Tibial nerve (tissue), 4 donors: ENCODE measurements at places on chromosomes 7 and 10. TPM values are rescaled to one million over a fixed set of nuclear protein-coding genes. Genes with fewer than 3 reads are reported as not detected.
A peak's percentile ranks its signal among the peaks of the same experiment; 100 is the strongest.

GRCh38 chr7:93626869-93627268, 52.3 kb upstream of the CALCR start:
- H3K4me1 ChIP-seq, result no peaks in the 10 kb centered on the region
- no peak for DNase-seq
- H3K4me3 ChIP-seq, result no peak overlapping the region

GRCh38 chr7:128872394-128872824, 9.8 kb downstream of the ATP6V1F start:
- no peaks in the 10 kb centered on the region for H3K36me3 ChIP-seq
- H3K27ac ChIP-seq, result no peak overlapping the region
- H3K27me3 ChIP-seq, result no peaks in the 10 kb centered on the region
- H3K4me1 ChIP-seq, result peaks cover 14% of the 10 kb centered on the region
- DNase-seq, result no peak

DNA sequence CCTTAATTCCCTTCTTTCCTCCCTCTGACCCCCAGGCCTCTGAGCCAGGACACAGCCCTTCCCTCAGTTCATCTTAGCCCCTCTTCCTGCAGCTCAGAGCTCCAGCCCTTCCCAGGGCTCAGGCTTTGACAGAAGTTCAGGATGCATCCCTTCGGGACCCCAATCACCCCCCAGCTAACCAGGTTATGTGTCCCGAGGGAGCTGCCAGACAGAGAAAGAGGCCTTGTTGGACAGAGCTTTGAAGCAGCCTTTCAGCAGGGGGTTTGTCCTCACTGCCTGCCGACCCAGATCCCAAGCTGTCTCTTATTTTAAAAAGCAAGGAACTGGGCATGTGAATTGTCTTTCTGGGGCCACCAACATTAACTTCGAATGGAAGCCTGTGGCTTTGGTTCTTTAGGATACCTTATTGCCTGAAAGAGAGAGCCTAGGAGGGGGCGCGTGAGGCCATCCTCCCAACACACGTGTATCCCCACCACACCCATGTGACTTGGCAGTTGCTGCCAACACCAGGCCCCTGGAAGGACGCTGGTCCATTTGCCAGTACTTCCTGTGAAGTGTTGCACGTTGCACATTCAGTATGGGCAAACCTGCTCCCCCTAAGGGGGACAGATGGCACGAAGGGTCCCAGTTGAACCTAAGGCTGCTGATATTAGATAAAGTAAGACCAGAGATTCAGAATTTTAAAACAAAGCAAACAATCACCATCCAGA, 858 bp downstream of the CCDC136 start:
- no peak for DNase-seq
- no peaks in the 10 kb centered on the region for H3K36me3 ChIP-seq
- H3K4me1 ChIP-seq, result peaks cover 25% of the 10 kb centered on the region
- H3K27ac ChIP-seq, result no peak overlapping the region
- no peaks in the 10 kb centered on the region for H3K27me3 ChIP-seq

GRCh38 chr7:139776486-139777132, 1.2 kb downstream of the HIPK2 start:
- DNase-seq, result no peak
- no peaks in the 10 kb centered on the region for H3K27me3 ChIP-seq
- peak overlapping the region; percentile 87 for H3K27ac ChIP-seq
- H3K4me3 ChIP-seq, result peak overlapping the region; percentile 65

DNA sequence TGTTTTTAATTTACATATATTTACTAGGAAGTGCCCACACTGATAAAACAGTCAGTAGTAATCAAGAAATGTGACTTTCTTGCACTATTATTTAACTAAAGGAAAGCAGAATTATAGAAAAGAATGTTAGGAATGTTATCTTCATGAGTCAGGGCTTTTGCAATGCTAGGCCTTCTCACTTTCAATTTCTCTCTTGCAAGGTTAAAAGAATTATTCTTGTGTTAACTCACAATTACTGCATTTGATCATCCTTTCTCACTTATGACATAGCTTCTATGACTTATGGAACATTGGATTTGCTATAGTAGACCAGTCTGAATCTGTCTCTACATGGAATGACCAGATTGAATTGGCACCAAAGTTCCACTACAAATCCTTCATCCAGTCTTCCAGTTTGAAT, 192.4 kb downstream of the SDK1 start:
- H3K27me3 ChIP-seq, result no peaks in the 10 kb centered on the region
- no peak overlapping the region for H3K27ac ChIP-seq
- H3K4me1 ChIP-seq, result no peaks in the 10 kb centered on the region
- H3K36me3 ChIP-seq, result no peaks in the 10 kb centered on the region
- H3K4me3 ChIP-seq, result no peak overlapping the region

DNA sequence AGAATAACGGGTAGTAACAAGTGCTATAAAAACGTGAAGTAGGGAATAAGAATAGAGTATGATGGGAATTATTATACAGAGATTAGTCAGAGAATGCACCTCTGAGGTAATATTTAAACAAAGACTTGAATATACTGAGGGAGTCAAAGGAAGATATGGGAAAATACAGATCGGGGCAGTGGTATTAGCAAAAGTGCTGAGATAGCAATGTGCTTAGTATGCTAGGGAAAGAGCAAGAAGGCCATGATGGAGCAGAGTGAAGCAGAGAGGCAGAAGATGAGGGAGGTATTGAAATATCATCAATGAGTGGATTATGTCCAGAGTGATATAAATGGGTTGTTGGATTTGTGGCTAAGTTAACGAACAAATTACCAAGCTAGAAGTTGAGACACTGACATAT, 96.5 kb upstream of the GPR22 start:
- H3K4me3 ChIP-seq, result no peak overlapping the region
- DNase-seq, result no peak
- H3K27ac ChIP-seq, result no peak overlapping the region
- no peaks in the 10 kb centered on the region for H3K36me3 ChIP-seq
- no peaks in the 10 kb centered on the region for H3K27me3 ChIP-seq

DNA sequence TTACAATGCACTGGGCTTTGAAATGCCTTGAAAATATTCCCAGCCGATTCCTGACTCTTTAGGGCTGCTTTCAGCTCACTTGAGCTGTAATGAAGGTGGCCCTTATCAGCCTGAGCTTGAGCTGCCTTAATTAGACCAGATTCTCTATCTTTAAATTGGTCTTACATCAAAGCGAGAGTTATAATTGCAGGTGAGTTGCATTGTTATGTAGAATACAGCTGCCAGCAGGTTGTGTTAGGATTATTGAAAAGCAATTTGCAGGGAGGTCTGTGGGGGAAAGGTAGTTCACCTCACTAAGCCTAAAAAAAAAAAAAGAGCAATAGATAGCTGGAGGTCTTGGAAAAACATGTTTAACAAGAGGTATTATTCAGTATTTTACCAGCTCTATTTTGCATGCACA, 142.2 kb upstream of the HABP2 start:
- no peaks in the 10 kb centered on the region for H3K27me3 ChIP-seq
- no peak for DNase-seq
- H3K36me3 ChIP-seq, result no peaks in the 10 kb centered on the region
- H3K4me3 ChIP-seq, result no peak overlapping the region

- no peak for DNase-seq
- H3K36me3 ChIP-seq, result no peaks in the 10 kb centered on the region
- H3K4me3 ChIP-seq, result no peak overlapping the region
Measured at GRCh38 chr10:21329995-21330627, 195.4 kb downstream of the SKIDA1 start.

DNA sequence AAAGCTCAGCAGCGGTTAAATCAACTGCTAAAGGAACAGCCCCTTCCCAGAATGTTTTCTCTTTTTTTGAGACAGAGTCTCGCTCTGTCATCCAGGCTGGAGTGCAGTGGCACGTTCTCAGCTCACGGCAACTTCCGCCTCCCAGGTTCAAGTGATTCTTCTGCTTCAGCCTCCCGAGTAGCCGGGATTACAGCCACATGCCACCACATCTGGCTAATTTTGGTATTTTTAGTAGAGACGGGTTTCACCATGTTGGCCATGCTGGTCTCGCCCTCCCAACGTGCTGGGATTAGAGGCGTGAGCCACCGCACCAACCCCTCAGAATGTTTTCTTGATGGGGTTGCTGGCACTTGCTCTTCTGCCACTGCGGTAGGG, 59.8 kb upstream of the IL6 start:
- H3K4me1 ChIP-seq, result no peaks in the 10 kb centered on the region
- DNase-seq, result no peak

GRCh38 chr10:8637640-8638039, 583.2 kb downstream of the GATA3 start:
- H3K36me3 ChIP-seq, result no peaks in the 10 kb centered on the region
- H3K27ac ChIP-seq, result no peak overlapping the region
- no peaks in the 10 kb centered on the region for H3K27me3 ChIP-seq
- no peak for DNase-seq

- H3K36me3 ChIP-seq, result no peaks in the 10 kb centered on the region
- peaks cover 83% of the 10 kb centered on the region for H3K4me1 ChIP-seq
- H3K27me3 ChIP-seq, result no peaks in the 10 kb centered on the region
- no peak for DNase-seq
- peak overlapping the region; percentile 86 for H3K27ac ChIP-seq
Measured at GRCh38 chr10:72334196-72334824, 20.4 kb downstream of the DNAJB12 start.

DNA sequence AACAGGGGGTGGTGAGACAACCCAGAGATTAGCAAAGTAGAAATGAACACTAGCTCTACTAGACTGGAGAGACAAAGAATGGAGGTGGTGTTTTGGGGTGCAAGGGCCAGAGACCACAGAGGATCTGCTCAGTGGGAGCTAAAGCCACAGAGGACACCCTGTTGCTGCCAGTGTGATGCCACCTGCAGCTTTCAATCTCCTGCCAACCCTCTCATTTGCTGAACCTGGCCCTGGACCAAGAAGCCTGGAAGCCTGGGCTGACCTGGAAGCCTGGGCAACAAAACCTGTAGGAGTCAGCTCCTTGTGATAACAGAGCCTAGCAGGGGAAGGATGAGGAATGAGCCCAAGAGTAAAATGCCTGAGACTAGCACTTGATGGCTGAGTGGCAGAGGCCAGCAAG, 81.1 kb upstream of the ADO start:
- no peaks in the 10 kb centered on the region for H3K27me3 ChIP-seq
- H3K27ac ChIP-seq, result no peak overlapping the region
- DNase-seq, result no peak
- no peak overlapping the region for H3K4me3 ChIP-seq
- H3K4me1 ChIP-seq, result no peaks in the 10 kb centered on the region

DNA sequence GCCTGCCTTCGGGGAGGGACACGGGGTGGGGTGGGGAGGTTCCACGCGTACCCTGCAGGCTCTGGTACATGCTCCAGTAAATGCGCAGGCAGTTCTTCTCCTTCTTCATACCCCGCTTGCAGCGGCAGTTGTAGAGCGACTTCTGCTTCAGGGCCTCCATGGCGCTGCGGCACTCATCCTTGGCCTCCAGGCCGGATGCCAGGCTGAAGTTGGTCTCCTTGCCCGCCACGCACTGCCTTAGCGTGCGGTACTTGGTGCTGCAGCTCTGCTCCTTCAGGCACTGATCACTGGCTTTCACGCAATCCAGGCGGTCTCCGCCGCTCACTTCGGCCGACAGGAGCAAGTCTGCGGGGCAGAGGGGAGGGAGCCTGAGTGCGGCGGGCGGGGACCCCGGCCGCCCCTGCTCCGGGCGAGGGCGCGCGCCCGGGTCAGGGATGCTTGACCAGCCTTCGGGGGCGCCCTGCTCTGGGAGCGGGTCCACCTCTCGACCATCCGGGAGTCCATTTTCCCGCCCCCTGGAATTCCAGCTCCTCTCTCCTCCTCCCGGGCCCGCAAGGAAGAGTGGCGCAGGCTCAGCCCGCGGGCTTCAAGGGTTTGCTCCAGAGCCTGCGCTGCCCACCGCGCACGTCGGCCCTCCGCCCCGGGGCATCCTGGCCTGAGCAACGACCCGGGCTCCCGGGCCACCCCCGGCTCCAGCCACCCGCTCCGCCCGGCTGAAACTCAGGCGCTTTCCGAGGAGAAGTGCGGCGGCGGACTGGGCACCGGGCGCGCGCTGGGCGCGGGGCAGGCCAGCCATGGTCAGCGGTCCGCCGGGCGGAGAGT, 2.0 kb downstream of the GFRA1 start:
- H3K4me3 ChIP-seq, result peak overlapping the region; percentile 44
- no peak for DNase-seq
- no peaks in the 10 kb centered on the region for H3K4me1 ChIP-seq
- H3K36me3 ChIP-seq, result no peaks in the 10 kb centered on the region
- peak overlapping the region; percentile 88 for H3K27ac ChIP-seq

GRCh38 chr7:16734148-16734726, 19.3 kb upstream of the TSPAN13 start:
- no peaks in the 10 kb centered on the region for H3K27me3 ChIP-seq
- no peaks in the 10 kb centered on the region for H3K4me1 ChIP-seq
- no peak overlapping the region for H3K4me3 ChIP-seq
- no peaks in the 10 kb centered on the region for H3K36me3 ChIP-seq

GRCh38 chr10:79491143-79491835, 21.0 kb upstream of the EIF5AL1 start:
- H3K4me3 ChIP-seq, result no peak overlapping the region
- H3K27me3 ChIP-seq, result no peaks in the 10 kb centered on the region
- DNase-seq, result no peak
- H3K27ac ChIP-seq, result no peak overlapping the region

The WEE2 gene
- not detected for total RNA-seq

The TDRD1 gene
- total RNA-seq, result not detected

The CPN1 gene
- not detected for total RNA-seq

The LRRN3 gene
- total RNA-seq, result 3.3 TPM

The LEP gene
- 70.7 TPM for total RNA-seq

The CLDN12 gene
- total RNA-seq, result 16.1 TPM

The HNRNPF gene
- 133 TPM for total RNA-seq
